ENCODE measurements at places on chromosomes 11 and 22.

DNA sequence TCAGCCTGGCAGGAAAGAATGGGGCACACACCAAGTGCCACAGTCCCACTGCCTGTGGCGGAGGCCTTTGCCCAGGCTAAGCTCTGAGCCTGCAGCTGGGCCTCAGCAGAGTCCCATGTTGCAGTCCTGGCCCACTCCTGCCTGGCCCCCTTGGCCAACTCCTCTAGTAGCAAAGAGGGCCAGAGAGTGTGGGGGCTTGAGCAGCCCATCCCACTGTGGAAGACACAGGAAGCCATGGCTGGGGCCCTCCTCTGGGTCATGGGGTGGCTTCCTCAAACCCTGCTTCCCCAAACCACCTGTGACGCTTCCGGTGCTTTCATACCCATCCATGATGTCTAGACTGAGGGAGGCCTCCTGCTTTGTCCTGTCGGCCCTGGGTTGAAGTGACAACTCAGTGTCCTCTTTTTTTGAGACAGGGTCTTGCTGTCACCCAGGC is 5.8 kb downstream of the RPS19BP1 start:
- no peak for DNase-seq

- DNase-seq = no peak
Measured at GRCh38 chr11:725624-726202, 19.7 kb downstream of the EPS8L2 start.

DNA sequence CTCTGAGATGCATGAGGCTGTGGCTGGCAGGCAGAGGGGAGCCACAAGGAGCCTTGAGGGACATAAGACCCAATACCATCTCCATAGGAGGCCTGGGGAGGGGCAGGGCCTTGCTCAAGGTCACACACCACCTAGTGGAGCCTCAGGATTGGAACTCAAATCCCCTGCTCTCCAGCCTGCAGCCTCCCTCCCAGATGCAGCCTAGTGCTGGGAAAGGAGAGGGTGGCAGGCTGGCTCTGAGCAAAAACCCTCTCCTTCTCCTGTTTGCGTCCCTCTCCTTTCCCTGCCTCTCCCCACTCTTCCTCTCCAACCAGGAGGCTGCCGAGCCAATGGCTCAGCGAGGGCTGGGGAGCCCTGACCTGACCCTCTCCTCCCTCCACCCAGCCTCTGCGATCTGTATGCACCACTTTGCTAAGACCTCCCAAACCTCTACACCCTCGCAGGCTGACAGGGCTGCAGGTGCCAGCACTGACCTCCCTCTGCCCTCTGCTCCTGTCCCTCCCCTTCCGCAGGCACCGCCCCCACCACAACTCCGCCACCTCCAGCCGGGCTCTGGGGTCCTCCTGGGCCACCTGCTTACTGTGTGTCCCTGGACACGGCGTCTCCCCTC is 14.7 kb downstream of the IGLL1 start:
- no peak for DNase-seq

DNA sequence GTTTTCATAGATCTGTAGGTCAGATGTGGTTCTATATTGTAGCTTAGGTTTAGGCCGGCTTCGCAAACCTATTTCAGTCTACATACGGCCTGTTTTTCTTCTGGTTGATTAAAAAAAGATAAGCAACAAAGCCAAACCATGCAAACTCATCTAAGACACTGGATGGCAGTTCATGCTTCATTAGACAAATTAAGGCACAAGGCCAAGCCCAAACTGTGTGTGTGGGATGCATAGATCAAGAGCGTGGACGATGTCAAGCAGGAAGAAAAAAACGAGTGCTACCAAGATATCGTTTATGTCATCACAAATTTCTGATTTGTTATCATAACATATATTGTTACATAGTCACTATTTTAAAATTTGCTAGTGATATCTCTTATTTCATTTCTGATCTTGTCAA is 357.6 kb upstream of the KIRREL3 start:
- DNase-seq = no peak

GRCh38 chr11:46445920-46446771 is 54.6 kb upstream of the CHRM4 start:
- DNase-seq = no peak

DNA sequence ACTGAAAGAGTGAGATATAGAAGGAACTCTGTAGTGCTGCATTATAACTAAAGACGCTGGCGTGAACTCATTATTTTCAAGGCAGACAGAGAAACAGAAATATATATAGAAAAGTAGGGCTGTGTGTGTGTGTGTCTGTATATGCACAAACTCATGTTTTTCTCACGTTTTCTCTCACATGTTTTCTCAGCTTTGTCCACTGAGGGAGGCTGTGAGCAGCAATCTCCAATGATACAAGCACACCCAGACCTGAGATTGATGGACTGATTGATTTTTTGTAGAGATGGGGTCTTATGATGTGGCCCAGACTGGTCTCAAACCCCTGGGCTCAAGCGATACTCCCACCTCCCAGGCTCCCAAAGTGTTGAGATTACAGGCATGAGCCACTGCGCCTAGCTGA is 122.5 kb downstream of the SERGEF start:
- no peak for DNase-seq

- no peak for DNase-seq
Measured at GRCh38 chr11:113908098-113908497, 3.5 kb downstream of the HTR3B start.

- DNase-seq = no peak
Measured at GRCh38 chr11:134379241-134379640, 32.8 kb downstream of the B3GAT1 start.

DNA sequence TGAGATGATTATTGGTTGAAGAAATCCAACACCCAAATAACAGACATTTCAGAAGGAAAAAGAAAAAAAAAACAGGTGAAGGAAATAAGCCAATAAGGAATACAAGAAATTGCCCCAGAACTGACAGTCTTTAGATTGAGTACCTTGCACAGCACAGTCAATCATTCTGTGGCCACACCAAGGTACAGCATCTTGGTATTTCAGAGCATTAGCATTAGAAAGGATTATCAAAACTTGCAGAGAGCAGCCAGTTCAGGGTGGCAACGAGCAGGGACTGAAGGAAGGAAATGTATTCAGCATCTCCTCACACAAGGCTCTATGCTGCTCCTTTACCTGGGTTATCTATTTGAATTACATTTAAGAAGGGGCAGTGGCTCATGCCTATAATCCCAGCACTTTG is 2.1 kb downstream of the ADA2 start:
- no peak for DNase-seq
